Stimulated activated CD8-positive, alpha-beta memory T cell treated with anti-CD3 and anti-CD28 coated beads, Interleukin-4, amount 100 ng/mL, for 1 hour (primary cell): ENCODE measurements at places on chromosomes 5 and 9.

GRCh38 chr5:62038024-62038423, 268.0 kb upstream of the KIF2A start:
- DNase-seq = no peak

DNA sequence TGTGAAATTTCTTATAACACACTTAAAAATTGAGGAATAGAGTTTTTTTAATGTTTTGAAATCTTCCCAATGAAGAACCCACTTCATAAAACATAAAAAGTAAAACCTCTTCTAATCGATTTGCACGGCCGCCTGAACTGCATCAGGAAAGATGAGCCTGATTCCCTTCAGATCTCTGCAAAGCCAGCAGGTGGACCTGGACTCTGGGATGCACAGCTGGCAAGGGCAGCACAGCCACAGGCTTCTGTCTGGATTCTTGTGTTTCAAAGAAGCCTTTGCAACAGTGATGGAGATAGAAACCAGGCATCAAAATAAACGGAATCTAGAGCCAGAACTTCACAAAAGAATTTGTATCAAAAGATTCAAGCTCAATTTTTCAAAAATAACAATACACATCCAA, 36.0 kb upstream of the SPATA31C2 start:
- no peak for DNase-seq

GRCh38 chr9:2362150-2362549, 259.4 kb upstream of the VLDLR start:
- DNase-seq = no peak

DNA sequence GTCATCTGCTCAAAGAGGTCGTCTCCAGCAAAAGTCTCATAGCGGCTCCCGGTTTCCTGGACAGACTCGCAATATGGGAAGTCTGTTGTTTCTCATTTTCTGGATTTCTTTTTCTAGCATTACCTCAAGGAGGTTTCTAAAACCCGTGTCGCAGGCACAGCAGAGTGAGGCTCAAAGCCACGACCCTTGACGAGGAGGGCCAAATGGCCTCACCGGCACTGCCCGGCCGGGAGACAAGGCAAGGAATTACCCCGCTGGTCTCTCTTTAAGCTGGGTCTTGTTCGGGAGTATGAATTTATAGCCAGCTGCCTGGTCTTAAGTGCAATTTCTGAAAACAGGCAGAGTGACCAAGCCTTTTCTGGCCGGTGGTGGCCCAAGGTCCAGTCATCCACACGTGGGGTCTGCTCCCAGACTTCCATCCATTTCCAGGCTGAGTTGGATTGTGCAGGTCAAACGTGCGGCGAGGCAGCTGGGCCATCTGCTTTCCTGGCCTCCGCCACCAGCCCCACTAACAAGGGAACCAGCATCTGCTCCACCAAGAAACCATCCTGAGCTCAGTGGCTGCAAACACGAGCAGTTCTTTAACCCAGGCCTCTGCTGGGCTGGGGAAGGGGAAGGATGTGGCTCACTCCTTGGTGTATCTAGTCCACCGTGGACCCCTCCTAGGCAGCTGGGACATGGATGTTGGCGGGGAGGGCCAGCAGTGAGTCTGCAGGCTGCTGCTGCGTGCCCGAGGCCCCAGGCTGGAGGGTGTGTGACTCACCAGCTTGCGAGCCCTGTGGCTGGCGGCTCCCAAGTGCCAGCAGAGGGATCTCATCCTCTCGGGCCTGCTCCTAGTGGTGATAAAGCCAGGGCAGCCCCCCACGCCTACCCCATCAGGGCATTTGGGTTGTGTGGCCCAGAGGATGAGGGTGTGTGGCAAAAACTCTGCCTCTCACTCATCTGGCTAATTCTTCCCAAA, 55.6 kb upstream of the COL5A1 start:
- DNase-seq = no peak

GRCh38 chr9:127136880-127137639, 14.6 kb upstream of the ANGPTL2 start:
- DNase-seq = no peak

DNA sequence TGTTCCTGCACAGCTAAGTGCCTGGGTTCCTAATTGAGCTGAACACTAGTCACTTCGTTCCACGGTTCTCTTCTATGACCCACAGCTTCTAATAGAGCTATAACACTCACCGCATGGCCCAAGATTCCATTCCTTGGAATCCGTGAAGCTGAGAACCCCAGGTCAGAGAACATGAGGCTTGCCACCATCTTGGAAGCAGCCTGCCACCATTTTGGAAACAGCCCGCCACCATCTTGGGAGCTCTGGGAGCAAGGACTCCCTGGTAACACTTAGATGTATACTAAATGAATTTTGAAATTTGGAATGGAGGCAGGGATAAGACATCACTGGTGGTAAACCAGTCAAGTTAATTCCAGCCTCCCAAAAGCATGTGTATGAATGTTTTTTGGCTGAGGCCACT, 60.4 kb downstream of the KIAA0825 start:
- no peak for DNase-seq

GRCh38 chr9:22463205-22463604, 16.6 kb downstream of the DMRTA1 start:
- DNase-seq = no peak

DNA sequence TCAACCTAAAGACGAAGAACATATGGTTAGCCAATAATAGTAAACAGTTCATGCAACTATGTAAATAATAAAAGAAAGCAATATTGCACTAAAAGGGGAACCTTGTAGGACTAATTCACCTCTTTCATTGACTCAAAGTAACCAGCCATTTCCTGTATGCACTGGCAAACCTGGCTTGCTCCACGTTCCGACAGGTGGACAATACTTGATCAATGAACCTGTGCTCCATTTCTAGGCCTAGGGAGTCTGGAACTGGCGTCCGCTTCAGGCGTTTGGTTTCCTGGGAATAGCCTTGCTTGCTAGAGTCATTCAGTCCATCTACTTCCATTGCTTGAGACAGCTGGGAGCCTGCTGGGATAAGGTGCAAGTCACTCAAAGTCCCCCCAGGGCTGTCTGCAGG, 41.6 kb downstream of the PTAR1 start:
- DNase-seq = no peak

DNA sequence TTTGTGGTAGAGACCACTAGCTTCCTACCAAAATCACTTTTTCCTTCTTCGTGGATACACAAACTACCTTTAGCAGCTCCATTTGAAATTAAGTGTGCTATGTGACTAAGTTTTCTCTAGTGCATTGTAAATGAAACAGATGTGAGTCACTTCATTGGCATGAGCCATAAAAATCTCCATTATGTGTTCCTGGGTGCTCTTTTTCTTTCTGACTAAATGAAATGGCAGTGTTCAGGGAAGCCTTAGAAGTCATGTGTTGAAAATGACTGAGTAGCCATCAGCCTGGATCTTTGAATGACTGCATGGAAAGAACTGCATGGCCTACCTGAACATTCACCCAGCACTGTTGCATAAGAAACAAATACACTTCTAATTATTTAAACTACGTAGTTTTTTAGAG, 107.9 kb downstream of the NDUFAF2 start:
- DNase-seq = no peak

DNA sequence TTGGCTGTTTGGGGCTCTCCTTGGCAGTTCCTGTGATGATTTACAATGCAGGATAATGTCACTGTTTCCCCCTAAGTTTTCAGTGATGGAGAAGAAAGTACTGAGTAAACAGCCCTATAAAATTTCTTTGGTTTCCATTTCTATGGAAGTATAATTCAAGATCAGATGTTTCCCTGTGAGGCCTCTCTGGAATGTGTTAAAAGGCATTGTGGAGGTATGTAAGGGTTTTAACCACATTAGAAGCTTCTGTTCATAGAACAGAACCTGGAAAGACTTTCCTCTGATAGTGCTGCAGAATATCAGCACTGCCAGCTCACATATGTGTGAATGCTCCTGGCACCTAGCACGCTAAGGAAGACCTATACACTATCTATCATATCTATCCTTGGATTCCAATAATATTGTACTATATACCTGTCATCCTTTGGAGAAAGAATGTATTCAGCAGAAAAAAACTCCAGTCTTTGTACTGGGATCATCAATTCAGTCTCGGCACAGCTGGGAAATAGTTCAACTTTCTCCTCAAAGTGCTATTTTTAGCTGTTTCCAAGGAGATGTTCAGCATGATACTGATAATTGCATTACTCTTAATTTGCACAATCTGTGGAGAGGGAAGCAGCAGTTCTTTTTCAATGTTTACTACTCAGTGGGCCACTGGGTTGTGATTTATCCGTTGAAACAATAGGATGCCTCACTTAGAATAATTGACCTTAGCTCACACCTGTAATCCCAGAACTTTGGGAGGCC, 21.9 kb downstream of the TTC1 start:
- DNase-seq = no peak

DNA sequence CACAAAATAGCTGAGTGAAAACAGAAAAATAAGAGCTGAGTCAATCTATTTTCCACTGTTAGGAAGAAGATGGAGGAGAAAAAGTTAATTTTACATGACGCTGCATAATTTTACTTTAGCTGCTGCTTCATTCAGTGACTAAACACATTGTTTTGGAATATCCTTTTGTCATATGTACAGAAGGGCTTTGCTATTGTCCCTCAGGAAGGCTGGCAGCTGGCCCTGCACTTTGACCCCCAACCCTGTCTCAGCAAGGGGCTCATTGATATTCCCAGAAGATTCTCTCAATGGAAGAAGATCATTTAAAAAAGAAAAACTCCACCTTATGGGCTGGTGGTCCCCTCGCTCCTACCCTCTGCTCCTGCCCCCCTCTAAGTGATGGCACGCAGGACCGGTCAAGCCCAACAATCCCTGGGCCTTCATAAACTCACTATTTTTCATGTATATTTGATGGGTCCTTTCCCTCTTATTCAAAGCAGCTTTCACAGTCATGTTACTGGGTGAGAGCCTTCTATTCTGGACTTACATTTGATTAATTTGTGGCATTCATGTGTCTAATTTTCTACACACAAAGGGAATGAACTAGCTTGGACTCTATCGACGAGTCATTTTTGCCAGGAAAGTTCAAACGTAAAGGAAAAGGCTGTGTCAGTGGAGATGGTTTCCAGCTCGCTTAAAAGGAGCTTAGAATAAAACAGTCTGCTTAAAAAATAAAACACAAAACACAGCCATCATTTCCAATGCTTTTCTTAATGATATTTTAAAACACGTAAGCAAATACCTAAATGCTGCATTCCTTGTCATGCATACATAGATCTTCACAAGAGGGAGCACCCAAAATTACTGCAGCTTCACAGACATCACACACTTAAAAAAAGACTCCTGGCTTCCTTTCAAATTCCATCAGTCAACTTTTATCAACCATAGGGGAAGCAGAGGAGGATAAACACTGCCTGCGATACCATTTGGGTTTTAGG, 104.7 kb downstream of the EFNA5 start:
- DNase-seq = no peak

DNA sequence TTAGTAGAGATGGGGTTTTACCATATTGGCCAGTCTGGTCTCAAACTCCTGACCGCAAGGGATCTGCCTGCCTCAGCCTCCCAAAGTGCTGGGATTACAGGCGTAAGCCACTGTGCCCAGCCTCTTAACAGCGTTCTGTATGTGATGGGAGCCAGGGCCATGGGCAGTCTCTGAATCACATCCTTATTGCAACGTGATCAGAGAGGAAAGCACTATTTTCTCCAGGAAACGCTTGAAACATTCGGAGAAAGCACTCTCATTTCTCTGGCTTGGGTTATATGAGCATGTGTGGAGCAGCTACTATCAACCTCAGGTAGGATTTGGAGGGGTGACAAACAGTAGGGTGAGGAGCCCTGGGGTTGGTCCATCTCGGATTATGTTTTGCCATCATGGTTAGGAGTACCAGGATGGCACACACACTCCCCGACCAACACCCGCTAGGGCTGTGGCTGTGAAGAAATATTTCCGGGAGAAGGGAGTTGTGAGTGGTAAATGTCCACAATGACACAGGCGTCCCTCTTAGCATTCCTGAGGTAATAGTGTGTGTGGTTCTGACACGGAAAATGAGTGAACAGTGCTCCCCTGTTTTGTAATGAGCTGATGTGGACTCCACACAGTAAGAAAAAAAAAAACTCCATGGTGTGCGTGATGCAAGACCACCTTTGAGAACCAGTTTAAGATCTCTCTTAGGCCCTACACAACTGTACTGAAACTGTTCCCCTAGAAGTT, 406.2 kb upstream of the ZNF608 start:
- DNase-seq = no peak

- DNase-seq = no peak
Measured at GRCh38 chr5:14011089-14012020, 66.9 kb upstream of the DNAH5 start.

DNA sequence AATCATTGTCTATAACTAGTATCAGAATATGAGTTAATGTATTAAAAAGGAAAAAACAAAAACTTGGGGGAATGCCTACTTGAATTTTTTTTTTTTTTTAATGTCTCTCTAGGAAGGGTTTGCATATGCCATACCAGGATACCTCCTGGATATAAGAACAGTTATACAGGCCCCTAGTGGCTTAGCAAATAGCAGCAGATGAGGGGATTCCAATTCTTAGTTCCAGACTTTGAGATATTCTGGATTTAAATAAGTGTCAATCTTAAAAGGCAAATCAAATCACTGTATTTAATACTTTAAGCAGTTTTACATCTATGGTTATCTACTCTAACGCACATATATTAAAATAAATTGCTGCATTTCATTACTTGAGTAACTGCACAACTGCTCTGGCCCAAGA, 1055.5 kb upstream of the DMAC1 start:
- DNase-seq = no peak

DNA sequence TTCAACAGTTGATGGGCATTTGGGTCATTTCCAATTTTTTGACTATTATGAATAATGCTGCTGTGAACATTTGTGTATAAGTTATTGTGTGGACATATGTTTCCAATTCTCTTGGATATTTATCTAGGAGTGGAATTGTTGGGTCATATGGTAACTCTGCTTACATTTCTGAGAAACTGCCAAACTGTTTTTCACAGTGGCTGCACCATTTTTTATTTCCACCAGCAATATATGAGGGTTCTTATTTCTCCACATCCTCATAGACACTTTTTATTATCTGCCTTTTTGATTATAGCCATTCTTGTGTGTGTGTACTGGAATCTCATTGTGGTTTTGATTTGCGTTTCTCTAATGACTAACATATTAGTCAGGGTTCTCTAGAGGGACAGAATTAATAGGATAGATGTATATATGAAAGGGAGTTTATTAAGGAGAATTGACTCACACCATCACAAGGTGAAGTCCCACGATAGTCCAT, 14.7 kb upstream of the MED27 start:
- DNase-seq = no peak

DNA sequence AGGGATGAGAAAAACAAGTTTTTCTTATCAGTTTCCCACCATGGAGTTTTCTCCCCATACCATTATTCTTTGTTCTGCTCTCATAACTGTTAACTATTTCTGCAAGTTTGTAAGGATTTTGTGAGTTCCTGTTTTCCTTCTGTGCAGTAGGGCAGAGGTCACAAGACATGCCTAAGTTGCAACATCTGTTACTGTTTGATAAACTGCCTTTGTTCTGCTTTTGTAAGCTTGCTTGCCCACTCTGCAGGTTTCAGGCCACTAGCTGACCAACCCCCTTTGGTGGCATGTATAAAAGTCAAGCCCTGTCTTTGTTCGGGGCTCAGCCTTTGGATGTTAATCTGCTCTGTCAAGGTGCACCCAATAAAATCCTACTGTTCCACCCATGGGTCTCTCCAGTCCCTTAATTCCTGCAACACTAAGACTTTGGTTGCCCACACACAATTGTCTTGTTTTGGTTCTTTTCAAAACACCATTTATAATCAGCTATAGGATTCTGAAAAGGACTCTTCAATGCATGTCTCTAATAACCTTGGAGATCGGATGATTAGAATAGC, 545.4 kb downstream of the CDH9 start:
- DNase-seq = no peak
